ENCODE measurements at places on chromosomes 2 and 18.

- no peak overlapping the region for H3K27ac ChIP-seq
- DNase-seq = no peak
- H3K4me1 ChIP-seq = peaks cover 11% of the 10 kb centered on the region
- H3K4me3 ChIP-seq = peak overlapping the region; percentile 52
Measured at GRCh38 chr18:61360404-61361383, 27.5 kb downstream of the CDH20 start.

DNA sequence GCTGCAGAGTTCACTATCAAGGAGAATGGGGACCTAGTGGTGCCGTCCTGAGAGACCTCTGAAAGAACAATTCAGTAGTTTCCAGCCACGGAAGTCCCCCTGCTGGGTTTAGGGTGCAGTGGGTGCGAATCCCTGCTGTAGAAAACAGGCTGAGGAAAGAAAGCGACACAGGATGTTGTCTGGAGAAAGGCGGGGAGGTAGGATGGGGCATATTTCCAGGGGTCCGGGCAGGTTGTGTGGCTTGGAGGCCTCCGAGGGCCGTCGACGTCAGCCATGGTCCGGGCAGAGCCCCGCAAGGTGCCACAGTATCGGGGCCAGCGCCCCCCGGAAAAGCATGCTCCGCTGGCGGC is 807 bp upstream of the CREB1 start:
- peaks cover 49% of the 10 kb centered on the region for H3K4me1 ChIP-seq
- peak; percentile 67 for DNase-seq
- peak overlapping the region; percentile 91 for H3K4me3 ChIP-seq
- H3K27ac ChIP-seq = peak overlapping the region; percentile 100
- peaks cover 2% of the 10 kb centered on the region for H3K36me3 ChIP-seq

DNA sequence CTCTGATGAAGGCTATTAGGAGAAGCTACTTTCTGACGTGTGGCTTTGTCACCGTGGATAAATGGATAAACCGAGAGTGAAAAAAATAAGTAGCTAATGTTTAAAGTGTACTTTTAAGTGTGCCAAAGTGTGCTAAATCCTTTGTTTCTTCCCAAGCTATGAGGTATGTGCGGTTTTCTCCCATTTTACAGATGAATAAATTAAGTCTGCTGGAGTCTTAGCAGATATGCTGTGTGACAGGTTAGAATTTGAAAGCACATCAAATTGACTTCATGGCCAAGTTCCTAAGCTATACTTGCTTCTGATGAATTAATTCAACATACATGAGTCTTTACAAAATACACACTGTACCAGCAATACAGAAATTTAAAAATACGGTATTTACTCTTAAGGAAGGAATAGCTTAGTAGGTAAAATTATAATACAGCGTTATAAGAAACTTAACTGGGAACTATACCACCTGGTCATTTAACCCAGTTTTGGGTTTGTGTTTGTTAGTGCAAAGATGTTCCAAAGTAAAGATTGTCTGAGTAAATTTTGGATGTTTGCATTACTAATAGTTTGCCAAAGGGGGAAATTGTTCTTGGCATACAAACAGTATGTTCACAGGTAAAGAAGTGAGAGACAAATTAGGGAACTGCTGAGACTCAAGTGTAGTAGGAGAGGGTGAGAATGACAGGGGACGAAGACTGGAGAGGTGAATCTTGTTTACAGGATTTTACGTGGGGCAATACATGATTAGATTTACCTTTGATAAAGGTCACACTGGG is 1.4 kb downstream of the AGPS start:
- H3K27ac ChIP-seq = peak overlapping the region; percentile 96
- H3K36me3 ChIP-seq = no peaks in the 10 kb centered on the region
- H3K27me3 ChIP-seq = no peaks in the 10 kb centered on the region
- H3K4me1 ChIP-seq = peaks cover 36% of the 10 kb centered on the region
- no peak for DNase-seq

DNA sequence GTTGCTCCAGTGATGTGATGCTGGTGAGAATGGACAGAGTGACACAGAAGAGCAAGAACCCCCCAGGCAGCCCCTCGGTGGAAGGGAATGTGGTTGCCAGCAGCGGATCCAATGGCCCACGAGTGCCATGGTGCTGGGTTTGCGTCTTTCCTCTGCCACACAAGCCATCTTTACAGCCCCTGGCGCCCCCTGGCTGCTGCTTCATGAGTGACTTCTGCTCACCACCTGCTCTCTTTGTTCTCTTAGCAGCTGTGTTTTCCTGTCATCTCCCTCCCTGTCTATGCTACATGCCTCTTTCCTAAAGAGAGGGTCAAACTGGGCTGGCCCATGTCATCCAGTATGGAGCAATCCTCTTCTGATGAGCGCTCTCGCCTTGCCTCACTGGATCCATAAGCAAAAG is 300.0 kb upstream of the SMIM21 start:
- no peak for DNase-seq
- H3K27ac ChIP-seq = no peak overlapping the region
- H3K27me3 ChIP-seq = peaks cover 22% of the 10 kb centered on the region
- no peaks in the 10 kb centered on the region for H3K36me3 ChIP-seq
- no peak overlapping the region for H3K4me3 ChIP-seq
- no peaks in the 10 kb centered on the region for H3K4me1 ChIP-seq

- DNase-seq = no peak
- H3K4me3 ChIP-seq = no peak overlapping the region
- no peaks in the 10 kb centered on the region for H3K4me1 ChIP-seq
Measured at GRCh38 chr2:71786291-71787107, 333.1 kb downstream of the DYSF start.

- H3K36me3 ChIP-seq = no peaks in the 10 kb centered on the region
- H3K27ac ChIP-seq = no peak overlapping the region
- no peaks in the 10 kb centered on the region for H3K27me3 ChIP-seq
- H3K4me1 ChIP-seq = no peaks in the 10 kb centered on the region
- DNase-seq = no peak
Measured at GRCh38 chr2:232901736-232902578, 31.9 kb downstream of the SNORC start.

- no peak for DNase-seq
- peak overlapping the region; percentile 87 for H3K4me3 ChIP-seq
- H3K4me1 ChIP-seq = peaks cover 80% of the 10 kb centered on the region
- no peaks in the 10 kb centered on the region for H3K36me3 ChIP-seq
Measured at GRCh38 chr18:75247611-75248421, 37.2 kb downstream of the TSHZ1 start.

GRCh38 chr2:220185766-220186305 is 558.4 kb downstream of the SLC4A3 start:
- no peaks in the 10 kb centered on the region for H3K4me1 ChIP-seq
- H3K27ac ChIP-seq = no peak overlapping the region
- no peaks in the 10 kb centered on the region for H3K36me3 ChIP-seq
- no peak for DNase-seq

DNA sequence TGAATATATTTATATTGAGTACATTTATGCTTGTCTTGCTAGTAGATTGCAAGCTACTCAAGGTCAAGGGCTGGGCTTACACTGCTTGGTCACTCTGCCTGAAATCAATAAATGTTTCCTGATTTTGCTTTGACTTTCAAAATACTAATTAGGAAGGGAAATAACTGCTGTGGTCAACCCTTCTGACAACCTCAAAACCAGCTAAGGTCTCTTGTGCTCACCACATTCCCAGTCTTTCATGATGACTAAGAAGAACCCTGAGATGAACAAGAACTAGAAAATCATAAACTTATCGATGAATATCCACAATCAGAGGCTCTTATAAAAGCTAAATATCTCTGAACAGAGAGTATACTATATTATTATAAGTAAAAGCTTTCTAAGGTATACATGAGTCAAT is 33.3 kb downstream of the ABCB11 start:
- no peaks in the 10 kb centered on the region for H3K4me1 ChIP-seq
- H3K27ac ChIP-seq = no peak overlapping the region
- H3K27me3 ChIP-seq = no peaks in the 10 kb centered on the region
- DNase-seq = no peak

GRCh38 chr2:161965994-161966393 is 108.0 kb downstream of the DPP4 start:
- H3K4me3 ChIP-seq = no peak overlapping the region
- H3K27me3 ChIP-seq = no peaks in the 10 kb centered on the region
- no peak overlapping the region for H3K27ac ChIP-seq
- no peaks in the 10 kb centered on the region for H3K36me3 ChIP-seq
- no peaks in the 10 kb centered on the region for H3K4me1 ChIP-seq

DNA sequence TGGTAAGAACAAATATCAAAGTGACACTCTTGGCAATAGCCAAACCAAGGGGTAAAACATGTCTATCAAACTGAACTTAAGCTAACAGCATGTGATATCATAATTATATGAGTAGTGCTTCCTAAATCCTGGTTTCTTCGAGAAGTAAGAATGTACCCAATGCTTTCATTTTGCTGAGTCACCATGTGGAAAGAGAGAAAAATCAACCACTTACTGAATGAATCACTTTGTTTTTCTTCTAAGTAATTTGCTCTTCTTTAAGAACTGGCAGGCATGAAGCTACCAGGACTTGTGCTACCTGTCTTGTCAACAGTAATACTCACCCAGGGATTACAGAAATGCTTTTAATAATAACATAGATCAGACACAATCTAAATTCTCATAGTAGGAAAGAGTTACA is 19.0 kb upstream of the DUSP19 start:
- H3K27ac ChIP-seq = no peak overlapping the region
- no peaks in the 10 kb centered on the region for H3K4me1 ChIP-seq
- no peak overlapping the region for H3K4me3 ChIP-seq
- no peak for DNase-seq

DNA sequence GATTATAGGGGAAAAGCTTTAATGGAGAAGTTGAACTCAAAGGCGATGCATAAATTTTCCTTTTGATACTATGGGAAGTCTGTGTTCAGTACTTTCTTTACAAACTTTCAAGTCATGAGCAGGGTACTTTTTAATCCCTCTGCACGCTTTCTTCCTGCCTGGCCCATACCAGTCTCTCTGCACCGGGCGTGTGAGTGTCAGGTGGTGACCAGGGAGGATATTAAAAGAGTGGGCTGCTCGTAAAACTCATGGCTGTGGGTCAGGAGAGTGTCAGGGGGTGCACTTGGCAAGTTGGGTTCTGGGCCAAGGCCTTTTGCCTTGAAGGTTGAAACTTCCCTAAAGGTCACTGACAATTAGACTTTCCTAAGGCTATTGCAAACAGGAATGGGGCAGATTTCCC is 367.8 kb downstream of the GPD2 start:
- no peak overlapping the region for H3K4me3 ChIP-seq
- no peaks in the 10 kb centered on the region for H3K27me3 ChIP-seq
- no peak overlapping the region for H3K27ac ChIP-seq
- H3K36me3 ChIP-seq = no peaks in the 10 kb centered on the region
- no peak for DNase-seq

DNA sequence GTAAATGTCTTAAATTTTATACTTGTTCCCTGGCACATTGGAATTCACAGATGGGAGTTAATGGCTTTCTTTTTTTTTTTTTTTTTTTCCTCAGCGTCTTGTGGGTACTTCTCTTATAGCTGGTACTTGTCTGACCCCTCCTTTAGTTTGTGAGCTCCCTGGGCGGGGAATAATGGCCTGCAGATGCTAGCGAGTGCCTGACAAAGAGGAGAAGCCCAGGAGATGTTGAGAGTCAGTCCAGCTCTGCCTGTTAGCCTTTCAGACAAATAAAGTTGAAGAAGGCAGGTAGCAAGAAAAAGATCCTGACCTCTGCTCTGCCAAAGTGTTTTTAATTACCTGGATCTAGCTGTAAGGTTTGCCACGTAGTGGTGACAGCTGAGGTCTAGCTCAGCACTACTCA is 6.6 kb downstream of the BCL2L11 start:
- no peak overlapping the region for H3K4me3 ChIP-seq
- DNase-seq = no peak
- no peak overlapping the region for H3K27ac ChIP-seq
- H3K36me3 ChIP-seq = peaks cover 79% of the 10 kb centered on the region

- DNase-seq = no peak
- H3K36me3 ChIP-seq = no peaks in the 10 kb centered on the region
- H3K27me3 ChIP-seq = peaks cover 17% of the 10 kb centered on the region
- peaks cover 13% of the 10 kb centered on the region for H3K4me1 ChIP-seq
- H3K27ac ChIP-seq = no peak overlapping the region
Measured at GRCh38 chr2:235049719-235050118, 97.9 kb downstream of the SH3BP4 start.

- peaks cover 97% of the 10 kb centered on the region for H3K4me1 ChIP-seq
- peak overlapping the region; percentile 96 for H3K4me3 ChIP-seq
- DNase-seq = peak; percentile 51
- H3K27me3 ChIP-seq = no peaks in the 10 kb centered on the region
- H3K36me3 ChIP-seq = peaks cover 4% of the 10 kb centered on the region
- H3K27ac ChIP-seq = peak overlapping the region; percentile 94
Measured at GRCh38 chr2:233419602-233420391, 65.5 kb downstream of the DGKD start.

GRCh38 chr2:128375454-128375853 is 56.8 kb upstream of the HS6ST1 start:
- no peaks in the 10 kb centered on the region for H3K4me1 ChIP-seq
- H3K36me3 ChIP-seq = no peaks in the 10 kb centered on the region
- no peak overlapping the region for H3K27ac ChIP-seq
- no peak overlapping the region for H3K4me3 ChIP-seq

DNA sequence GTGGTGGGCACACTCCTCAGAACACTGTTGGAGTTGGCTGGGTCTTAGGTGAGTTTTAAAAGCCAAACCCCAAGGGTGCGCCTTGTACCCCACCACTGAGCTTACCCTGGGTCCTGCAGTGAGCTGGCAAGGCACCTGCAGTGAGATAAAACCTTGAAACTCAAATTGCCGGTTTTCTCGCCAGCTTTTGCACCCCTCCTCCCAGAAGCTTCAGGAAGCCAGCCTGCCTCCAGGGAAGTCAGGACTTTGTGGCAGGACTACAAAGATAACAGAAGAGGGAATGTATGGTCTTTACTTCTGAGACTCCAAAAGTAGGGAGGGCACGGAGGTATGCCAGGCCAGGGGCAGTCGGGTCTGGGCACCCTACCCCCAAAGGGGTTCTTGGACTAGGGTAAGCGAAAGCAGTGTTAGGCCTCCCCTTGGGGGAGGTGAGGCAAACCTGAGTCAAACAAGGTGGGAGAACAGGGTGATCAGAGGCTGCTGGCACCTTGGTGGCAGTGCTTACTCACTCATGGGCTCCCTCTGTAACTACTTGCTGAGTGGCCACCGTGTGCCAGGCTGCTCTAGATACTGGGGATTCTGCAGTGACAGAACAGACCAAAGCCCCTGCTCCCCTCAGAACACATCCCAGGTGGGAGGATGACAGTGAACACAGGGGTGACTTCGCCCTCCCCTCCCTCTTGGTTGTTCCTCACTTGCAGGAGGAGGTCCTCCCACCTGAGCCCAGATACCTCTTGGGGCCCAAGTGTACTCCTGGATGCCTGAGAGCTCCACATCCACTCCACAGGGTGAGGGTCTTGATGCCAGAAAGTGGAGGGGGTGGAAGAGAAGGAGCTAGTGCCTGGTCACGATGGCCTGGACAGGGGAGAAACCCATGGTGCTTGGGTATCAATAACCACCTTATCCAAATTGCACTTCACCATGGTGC is 69.3 kb upstream of the RGPD5 start:
- no peak overlapping the region for H3K27ac ChIP-seq
- no peak for DNase-seq
- H3K36me3 ChIP-seq = peaks cover 2% of the 10 kb centered on the region
- H3K4me1 ChIP-seq = no peaks in the 10 kb centered on the region

GRCh38 chr2:86037141-86037794 is 68.4 kb downstream of the POLR1A start:
- H3K4me1 ChIP-seq = peaks cover 51% of the 10 kb centered on the region
- no peaks in the 10 kb centered on the region for H3K27me3 ChIP-seq
- no peak for DNase-seq
- peaks cover 7% of the 10 kb centered on the region for H3K36me3 ChIP-seq

Measured in naive thymus-derived CD8-positive, alpha-beta T cell (primary cell).